ENCODE measurements at places on chromosomes 6 and 20.

DNA sequence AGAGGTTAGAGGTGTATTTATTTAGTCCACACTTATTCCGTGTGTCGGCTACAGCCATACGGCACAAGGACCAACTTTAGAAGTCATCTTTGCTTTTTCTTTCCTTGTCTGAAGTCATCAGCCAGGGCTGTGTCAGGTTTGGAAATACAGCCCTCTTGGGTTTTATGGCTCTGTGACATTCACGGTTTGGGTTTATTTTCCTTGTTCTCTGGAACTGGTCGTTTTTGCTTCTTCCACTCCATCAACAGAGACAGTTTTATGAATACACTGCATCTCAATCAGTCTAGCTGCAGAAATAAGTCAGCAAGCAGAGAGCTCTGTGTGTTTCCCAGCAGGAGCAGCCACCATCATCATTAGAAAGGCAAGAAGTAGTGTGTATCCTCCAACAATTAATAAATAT lies 132.5 kb downstream of the TBC1D7 start:
- no peak for DNase-seq

DNA sequence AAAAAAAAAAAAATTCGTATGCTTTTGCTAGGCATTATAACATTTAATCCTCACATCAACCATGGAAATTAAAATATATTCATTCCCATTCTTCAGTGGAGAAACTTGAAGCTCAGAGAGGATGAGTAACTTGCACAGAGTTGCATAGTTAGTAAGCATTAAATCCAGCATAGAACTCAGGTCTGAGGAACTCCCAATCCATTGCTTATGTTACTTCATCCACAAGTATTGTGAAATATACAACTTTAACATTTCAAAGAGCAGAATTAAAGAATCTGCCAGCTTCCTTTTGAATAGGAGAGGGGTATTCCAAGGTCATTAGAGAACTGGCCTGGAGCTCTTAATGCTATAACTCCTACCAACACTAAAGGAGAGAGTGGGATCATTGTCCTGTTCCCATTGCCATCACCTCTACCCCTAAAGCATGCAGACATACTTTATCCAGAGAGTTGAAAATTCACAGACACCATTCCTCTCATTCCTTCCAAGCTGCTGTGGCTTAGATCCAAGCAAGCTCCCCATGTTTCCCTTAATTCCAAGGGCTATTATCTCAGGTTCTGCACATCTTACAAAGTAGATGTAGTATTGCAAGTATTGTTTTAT lies 91.9 kb downstream of the FLRT3 start:
- no peak for DNase-seq

GRCh38 chr20:9535449-9535848 lies 21.1 kb downstream of the LAMP5 start:
- DNase-seq, result no peak

GRCh38 chr6:169991031-169991390 lies 239.6 kb downstream of the ERMARD start:
- no peak for DNase-seq

GRCh38 chr6:150537491-150537890 lies 62.2 kb upstream of the PLEKHG1 start:
- no peak for DNase-seq

- DNase-seq, result peak; percentile 5
Measured at GRCh38 chr20:2006452-2007361, 12.8 kb upstream of the PDYN start.

- DNase-seq, result no peak
Measured at GRCh38 chr20:1536893-1537730, 20.4 kb downstream of the SIRPD start.

- no peak for DNase-seq
Measured at GRCh38 chr6:4603291-4603690, 172.9 kb upstream of the CDYL start.

GRCh38 chr20:34595377-34596184 lies 37.1 kb downstream of the MAP1LC3A start:
- DNase-seq, result no peak

- DNase-seq, result no peak
Measured at GRCh38 chr6:137783710-137784109, 83.3 kb upstream of the TNFAIP3 start.

GRCh38 chr20:1479831-1480595 lies 11.2 kb downstream of the SIRPB2 start:
- DNase-seq, result no peak

DNA sequence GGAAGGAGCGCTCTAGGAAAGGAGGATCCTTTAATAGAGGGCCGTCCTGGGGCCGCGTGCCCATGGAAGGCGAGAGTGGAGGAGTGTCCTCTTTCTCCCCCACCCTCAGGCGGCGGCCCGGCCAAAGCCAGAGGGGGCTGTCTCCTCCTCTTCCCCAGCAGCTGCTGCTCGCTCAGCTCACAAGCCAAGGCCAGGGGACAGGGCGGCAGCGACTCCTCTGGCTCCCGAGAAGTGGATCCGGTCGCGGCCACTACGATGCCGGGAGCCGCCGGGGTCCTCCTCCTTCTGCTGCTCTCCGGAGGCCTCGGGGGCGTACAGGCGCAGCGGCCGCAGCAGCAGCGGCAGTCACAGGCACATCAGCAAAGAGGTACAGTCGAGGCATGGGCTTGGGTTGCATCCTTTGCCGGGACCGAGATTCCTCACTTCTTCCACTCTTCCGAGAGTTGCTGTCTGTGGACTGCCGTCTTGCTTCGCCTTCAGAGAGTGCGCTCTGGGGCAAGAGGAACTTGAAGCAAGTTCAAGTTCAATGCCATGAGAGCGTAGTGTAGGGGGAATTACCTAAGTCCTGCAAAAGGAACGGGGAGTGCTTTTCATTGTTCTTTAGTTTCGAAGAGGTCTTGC lies at the start of gene LAMA2:
LAMA2 (plus strand) TSS at position 148 of the 621 bp plus-strand sequence; CDS start at position 256, 108 bp downstream.
- DNase-seq, result peak; percentile 25

DNA sequence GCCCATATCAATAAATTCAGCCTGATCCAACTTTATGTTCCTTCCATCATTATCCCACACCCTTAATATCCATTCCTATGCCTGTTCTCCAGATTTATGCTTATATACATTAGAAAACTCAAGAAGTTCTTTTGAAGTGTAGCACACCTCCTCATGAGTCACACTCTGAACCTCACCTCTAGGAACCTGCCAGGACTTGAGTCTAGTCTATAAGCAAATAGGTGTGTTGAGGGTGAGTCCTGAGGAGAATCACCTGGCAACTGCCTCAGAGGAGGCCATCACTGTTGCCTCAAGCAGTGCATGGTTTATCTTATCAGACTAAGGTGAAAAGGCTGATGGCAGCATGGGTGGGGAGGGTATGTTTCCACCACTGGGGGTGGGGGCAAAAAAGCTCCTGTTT lies 496.7 kb downstream of the C6orf118 start:
- no peak for DNase-seq

GRCh38 chr20:50565383-50565782 lies 55.2 kb downstream of the PTPN1 start:
- DNase-seq, result no peak

- no peak for DNase-seq
Measured at GRCh38 chr6:155578251-155578650, 122.6 kb upstream of the NOX3 start.

DNA sequence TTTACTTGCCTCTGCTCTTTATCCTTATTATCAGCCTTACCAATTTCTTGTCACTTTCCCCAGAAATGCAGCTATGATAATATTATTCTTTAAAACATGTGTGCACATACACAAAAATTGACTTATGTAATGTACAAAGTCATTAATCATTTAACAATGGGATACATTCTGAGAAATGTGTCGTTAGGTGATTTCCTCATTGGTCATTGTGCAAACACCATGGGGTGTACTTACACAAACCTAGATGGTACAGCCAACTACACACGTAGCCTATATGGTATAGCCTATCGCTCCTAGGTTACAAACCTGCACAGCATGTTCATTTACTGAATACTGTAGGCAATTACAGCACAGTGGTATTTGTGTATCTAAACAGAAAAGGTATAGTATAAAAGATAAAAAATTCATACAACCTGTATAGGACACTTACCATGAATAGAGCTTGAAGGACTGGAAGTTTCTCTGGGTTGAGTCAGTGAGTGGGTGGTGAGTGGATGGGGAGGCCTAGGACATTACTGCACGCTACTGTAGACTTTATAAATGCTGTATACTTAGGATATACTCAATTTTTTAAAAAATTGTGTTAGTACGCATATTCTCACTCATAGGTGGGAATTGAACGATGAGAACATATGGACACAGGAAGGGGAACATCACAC lies 56.9 kb downstream of the HIVEP1 start:
- DNase-seq, result no peak

- no peak for DNase-seq
Measured at GRCh38 chr6:146183831-146184230, 155.0 kb downstream of the GRM1 start.

DNA sequence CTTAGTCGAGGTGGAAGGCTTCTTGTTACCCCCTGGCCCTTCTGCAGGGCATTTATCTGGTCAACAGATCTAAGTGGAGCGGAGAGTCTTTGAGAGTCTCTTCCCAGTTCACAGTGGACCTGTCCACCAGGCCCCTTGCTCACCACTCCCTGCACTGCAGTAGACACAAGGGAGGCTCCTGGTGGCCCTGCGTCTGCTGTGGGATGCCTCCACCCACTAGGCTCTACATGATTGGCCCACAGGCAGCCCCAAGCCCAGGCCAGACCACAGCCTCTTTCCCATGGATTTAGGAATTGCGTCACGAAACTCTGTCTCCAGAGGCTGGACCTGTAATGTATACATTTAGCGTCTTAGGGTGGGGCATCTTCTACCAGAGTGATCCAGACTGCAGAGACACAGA lies 28.4 kb downstream of the TBC1D7 start:
- no peak for DNase-seq
